ENCODE measurements at places on chromosomes 3 and 15. TPM values are rescaled to one million over a fixed set of nuclear protein-coding genes. Genes with fewer than 3 reads are reported as not detected.

- no peak for DNase-seq
Measured at GRCh38 chr3:38190481-38190881, 25.1 kb downstream of the OXSR1 start.

GRCh38 chr3:154224366-154224765 lies 99.9 kb downstream of the DHX36 start:
- no peak for DNase-seq

- DNase-seq: no peak
Measured at GRCh38 chr3:149657321-149657925, 402 bp downstream of the WWTR1 start.

DNA sequence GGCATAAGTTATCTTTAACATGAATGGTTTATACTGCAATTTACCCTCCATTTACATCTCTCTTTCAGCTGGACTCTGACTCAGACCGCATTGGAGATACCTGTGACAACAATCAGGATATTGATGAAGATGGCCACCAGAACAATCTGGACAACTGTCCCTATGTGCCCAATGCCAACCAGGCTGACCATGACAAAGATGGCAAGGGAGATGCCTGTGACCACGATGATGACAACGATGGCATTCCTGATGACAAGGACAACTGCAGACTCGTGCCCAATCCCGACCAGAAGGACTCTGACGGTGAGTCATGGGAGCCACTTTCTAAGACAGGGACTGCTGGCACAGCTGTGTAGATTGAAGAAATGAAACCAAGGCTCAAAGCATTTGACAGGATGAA lies 11.6 kb downstream of the THBS1 start:
- DNase-seq: no peak

DNA sequence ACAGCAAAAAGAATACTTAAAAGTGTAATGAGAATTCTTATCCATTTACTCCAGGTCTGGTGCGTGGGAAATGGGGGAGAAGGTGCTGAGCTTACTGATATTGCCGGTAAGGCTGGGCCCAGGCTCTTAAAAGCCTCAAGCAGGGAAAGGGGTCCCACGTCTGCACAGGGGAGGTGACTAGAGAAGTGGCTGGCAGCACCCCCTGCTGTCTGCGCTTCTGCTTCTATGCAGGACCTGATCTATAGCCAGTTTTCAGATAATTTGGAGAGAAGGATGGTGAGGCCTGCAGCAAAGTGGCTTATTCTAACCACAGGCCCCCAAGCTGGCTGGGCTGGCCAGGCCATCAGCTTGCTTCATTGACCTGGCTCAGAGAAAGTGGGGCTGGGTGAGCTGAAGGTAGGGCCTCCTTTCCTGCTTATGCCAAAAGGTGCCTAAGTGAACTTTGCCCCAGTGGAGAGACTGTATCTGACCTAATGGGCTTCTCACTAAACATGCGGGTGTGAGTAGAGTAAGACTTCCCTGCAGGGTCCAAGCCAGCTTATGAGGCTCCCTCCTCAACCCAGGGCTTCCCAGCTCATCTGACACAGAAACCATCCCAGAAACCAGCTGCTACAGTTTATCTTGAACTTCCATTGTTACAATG lies 30.9 kb upstream of the ATP1B3 start:
- DNase-seq: no peak

The FEM1B gene
- total RNA-seq: 26.3 TPM

The GATM gene
- 10.0 TPM for total RNA-seq

The FANCD2OS gene
- total RNA-seq: not detected

The FBXO22 gene
- 37.5 TPM for total RNA-seq

The KNG1 gene
- total RNA-seq: not detected

The CLDND1 gene
- total RNA-seq: 143 TPM

Data from PC-9 (cell line).